H1 (cell line): ENCODE measurements at places on chromosomes 12 and 14.

DNA sequence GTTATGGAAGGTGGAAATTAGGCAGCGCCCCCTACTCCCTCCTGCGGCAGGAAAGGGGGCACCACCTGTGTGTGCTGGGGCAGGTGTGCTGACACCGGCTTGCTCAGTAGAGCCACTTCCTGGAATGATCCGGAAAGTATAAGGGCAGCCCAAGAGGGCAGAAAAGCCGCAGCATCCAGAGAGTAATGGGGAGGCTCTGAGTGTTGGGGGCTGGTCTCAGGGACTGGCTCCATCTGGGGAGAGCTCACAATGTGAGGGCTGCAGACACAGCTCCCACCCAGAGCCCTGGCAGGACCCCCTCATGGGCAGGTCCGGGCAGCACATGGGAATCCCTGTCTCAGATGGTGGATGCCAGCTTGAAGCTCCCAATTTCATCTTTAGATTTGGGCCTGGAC is 187.6 kb upstream of the C14orf180 start:
- no peak for DNase-seq

- no peak for DNase-seq
Measured at GRCh38 chr12:78208092-78208491, 377.4 kb downstream of the NAV3 start.

- DNase-seq = no peak
Measured at GRCh38 chr14:72023128-72024042, 91.2 kb downstream of the RGS6 start.

GRCh38 chr12:93921521-93921920 is 226.9 kb upstream of the PLXNC1 start:
- no peak for DNase-seq

- no peak for DNase-seq
Measured at GRCh38 chr12:108479364-108480070, 35.6 kb upstream of the FICD start.

DNA sequence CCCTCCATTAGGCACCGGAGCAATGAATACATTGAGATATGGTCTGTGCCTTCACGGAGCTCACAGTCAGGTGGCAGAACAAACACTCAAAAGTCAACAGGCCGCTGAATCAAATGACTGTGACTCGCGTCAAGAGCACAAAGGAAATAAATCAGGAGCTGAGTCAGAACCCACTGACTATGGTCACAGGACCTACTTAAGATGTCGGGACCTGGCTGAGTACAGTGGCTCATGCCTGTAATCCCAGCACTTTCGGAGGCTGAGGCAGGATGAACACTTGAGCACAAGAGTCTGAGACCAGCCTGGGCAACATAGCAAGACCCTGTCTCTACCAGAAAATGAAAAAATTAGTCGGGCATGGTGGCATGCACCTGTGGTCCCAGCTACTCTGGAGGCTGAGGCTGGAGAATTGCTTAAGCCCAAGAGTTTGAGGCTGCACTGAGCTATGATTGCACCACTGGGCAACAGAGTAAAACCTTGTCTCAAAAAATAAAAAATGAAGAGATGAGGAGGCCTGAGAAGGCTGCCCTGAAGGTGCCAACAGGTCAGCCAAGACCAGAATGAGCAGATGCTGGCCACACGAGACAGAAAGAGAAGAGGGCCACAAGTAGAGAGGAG is 19.9 kb downstream of the TMEM233 start:
- no peak for DNase-seq

GRCh38 chr14:61940666-61941420 is 178.6 kb downstream of the SNAPC1 start:
- DNase-seq = no peak

GRCh38 chr14:81137316-81137715 is 83.4 kb downstream of the GTF2A1 start:
- no peak for DNase-seq
